Neuronal stem cell (in vitro differentiated cells): ENCODE measurements at places on chromosomes 3 and 15.

- H3K27ac ChIP-seq, result peak overlapping the region; percentile 74
- peaks cover 13% of the 10 kb centered on the region for H3K4me1 ChIP-seq
These were observed 782 bp upstream of the IREB2 start for GRCh38 chr15:78437107-78437761.

GRCh38 chr15:52021128-52021671 lies 2.2 kb downstream of the MAPK6 start:
- no peak overlapping the region for H3K4me3 ChIP-seq
- no peak overlapping the region for H3K27ac ChIP-seq
- peaks cover 11% of the 10 kb centered on the region for H3K36me3 ChIP-seq

DNA sequence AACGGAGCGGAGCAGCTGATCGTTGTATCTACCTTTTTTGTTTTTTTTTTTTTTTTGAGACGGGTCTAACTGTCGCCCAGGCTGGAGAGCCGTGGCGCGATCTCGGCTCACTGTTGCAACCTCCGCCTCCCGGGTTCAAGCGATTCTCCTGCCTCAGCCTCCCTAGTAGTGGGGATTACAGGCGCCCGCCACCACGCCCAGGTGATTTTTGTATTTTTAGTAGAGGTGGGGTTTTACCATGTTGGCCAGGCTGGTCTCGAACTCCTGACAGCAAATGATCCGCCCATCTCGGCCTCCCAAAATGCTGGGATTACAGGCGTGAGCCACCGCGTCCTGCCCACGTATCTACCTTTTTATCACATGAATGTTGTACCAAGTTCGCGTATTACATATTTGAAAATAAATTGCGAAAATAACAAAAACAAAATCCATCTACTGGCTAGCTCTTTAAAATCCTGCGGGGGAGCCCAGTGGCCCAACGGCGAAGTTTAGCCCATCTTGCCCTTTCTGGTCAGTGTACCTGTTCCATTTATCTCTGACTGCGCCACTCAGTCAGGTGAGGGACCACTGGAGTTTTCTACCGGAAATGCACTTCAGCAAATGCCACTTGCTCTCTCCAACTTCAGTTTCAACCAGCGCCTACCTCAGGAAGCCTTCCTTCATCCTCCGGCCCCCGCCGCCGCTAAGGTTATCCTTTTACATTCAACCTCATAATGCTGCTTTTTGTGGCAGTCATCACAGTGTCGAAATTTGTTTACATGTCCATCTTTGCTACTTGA lies 1.2 kb upstream of the EIF3J start:
- peaks cover 4% of the 10 kb centered on the region for H3K4me1 ChIP-seq
- H3K36me3 ChIP-seq, result peaks cover 2% of the 10 kb centered on the region
- no peak for DNase-seq

- no peak for DNase-seq
- peaks cover 3% of the 10 kb centered on the region for H3K36me3 ChIP-seq
- peaks cover 6% of the 10 kb centered on the region for H3K4me1 ChIP-seq
- H3K27me3 ChIP-seq, result no peaks in the 10 kb centered on the region
- no peak overlapping the region for H3K27ac ChIP-seq
These were observed 519.8 kb upstream of the GOLIM4 start for GRCh38 chr3:168615493-168616020.

DNA sequence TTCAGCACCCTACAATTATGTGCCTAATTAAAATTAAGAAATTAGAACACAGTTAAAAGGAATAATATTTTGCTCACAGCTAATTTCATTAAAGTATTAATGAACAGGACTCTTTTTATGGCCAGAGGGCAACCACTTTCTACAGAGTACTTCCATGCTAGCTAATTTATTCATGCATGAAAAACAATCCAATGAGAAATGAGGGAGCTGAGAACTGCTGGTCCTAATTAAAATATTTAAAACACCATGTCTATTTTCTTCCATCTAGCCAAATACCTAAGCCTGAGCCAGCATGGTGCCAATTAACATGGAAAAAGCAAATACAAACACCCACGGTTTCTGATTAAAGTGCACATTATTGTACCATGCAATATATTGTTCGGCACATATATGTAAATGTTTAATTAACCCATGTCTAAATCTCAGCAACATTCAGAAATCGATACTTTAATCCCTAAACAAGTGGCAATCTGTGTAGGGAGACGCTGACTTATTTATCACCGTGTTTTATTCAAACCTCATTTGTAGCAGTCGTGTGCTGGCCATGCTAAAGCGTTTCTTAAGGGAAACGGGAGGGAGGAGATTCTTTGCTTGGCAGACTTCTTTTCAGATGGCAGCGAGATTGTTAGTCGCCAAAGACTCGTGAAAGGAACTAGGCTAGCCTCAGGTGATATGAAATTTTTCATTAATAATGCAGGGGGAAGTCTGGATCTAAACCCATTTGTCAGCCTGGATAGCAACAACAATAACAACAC lies 193.5 kb downstream of the ANXA2 start:
- no peak for DNase-seq
- H3K4me3 ChIP-seq, result no peak overlapping the region
- no peaks in the 10 kb centered on the region for H3K36me3 ChIP-seq

- no peak for DNase-seq
- no peak overlapping the region for H3K27ac ChIP-seq
- no peaks in the 10 kb centered on the region for H3K27me3 ChIP-seq
- H3K36me3 ChIP-seq, result no peaks in the 10 kb centered on the region
These were observed 479.9 kb downstream of the MAGI1 start for GRCh38 chr3:65558826-65559225.

DNA sequence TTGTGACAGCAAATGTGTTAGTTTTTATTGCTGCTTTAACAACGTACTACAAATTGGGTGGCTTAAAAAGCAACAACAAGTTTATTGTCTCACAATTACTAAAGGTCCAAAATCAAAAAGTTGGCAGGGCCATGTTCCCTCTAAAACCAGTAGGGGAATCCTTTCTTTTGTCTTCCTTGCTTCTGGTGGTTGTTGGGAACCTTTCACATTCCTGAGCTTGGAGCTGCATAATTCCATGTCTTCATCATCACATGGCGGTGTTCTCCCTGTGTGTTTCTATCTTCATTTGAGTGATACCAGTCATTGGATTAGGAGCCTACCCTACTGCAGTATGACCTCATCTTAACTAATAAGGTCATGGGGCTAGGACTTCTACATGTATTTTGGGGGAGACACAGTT lies 7.4 kb downstream of the SPRED1 start:
- no peaks in the 10 kb centered on the region for H3K36me3 ChIP-seq
- peaks cover 16% of the 10 kb centered on the region for H3K4me1 ChIP-seq
- H3K4me3 ChIP-seq, result no peak overlapping the region
- H3K27ac ChIP-seq, result no peak overlapping the region

DNA sequence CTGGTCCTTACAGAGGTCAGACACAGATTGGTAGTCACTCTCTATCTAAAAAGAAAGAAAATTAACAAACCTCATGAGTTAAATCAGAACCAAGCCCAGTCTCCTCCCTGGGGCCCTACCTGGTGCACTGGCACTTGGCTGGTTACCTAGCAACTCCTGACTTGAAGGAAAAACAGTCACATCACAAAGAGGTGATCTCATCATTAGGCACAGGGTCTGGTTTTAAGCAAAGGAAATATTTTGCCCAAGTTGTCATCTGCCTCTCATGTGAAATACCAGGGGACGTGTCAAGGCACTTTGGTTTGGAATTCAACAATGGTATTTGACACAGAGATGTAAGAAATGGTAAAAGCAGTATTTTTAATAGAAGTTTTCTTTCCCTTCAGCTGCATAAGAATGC lies 47.7 kb upstream of the FMN1 start:
- no peaks in the 10 kb centered on the region for H3K36me3 ChIP-seq
- no peak overlapping the region for H3K4me3 ChIP-seq
- no peaks in the 10 kb centered on the region for H3K27me3 ChIP-seq
- DNase-seq, result no peak
- no peak overlapping the region for H3K27ac ChIP-seq

DNA sequence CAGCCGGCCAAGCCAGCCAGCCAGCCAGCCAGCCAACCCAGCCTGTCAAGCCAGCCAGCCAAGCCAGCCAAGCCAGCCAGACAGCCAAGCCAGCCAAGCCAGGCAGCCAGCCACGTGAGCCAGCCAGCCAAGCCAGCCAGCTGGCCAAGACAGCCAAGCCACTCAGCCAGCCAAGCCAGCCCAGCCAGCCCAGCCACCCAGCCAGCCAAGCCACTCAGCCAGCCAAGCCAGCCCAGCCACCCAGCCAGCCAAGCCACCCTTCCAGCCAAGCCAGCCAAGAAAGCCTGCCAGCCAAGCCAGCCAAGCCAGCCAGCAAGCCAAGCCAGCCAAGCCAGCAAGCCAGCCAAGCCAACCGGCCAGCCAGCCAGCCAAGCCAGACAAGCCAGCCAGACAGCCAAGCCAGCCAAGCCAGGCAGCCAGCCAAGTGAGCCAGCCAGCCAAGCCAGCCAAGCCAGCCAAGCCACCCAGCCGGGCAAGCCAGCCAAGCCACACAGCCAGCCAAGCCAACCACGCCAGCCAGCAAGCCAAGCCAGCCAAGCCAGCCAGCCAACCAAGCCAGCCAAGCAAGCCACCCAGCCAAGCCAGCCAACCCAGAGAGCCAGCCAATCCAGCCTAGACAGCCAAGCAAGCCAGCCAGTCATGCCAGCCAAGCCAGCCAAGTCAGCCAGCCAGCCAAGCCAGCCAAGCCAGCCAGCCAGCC lies 199.5 kb downstream of the GOLGA6L6 start:
- H3K36me3 ChIP-seq, result no peaks in the 10 kb centered on the region
- no peak overlapping the region for H3K4me3 ChIP-seq
- DNase-seq, result no peak
- H3K4me1 ChIP-seq, result no peaks in the 10 kb centered on the region

- H3K27me3 ChIP-seq, result no peaks in the 10 kb centered on the region
- H3K4me3 ChIP-seq, result no peak overlapping the region
- no peaks in the 10 kb centered on the region for H3K4me1 ChIP-seq
- DNase-seq, result no peak
- no peak overlapping the region for H3K27ac ChIP-seq
- no peaks in the 10 kb centered on the region for H3K36me3 ChIP-seq
These were observed 19.1 kb downstream of the FAM81A start for GRCh38 chr15:59457103-59457502.

- no peak overlapping the region for H3K4me3 ChIP-seq
- H3K4me1 ChIP-seq, result peaks cover 11% of the 10 kb centered on the region
- no peak overlapping the region for H3K27ac ChIP-seq
- H3K36me3 ChIP-seq, result no peaks in the 10 kb centered on the region
- H3K27me3 ChIP-seq, result no peaks in the 10 kb centered on the region
- DNase-seq, result no peak
These were observed 255.2 kb downstream of the NR2F2 start for GRCh38 chr15:96585484-96586386.

DNA sequence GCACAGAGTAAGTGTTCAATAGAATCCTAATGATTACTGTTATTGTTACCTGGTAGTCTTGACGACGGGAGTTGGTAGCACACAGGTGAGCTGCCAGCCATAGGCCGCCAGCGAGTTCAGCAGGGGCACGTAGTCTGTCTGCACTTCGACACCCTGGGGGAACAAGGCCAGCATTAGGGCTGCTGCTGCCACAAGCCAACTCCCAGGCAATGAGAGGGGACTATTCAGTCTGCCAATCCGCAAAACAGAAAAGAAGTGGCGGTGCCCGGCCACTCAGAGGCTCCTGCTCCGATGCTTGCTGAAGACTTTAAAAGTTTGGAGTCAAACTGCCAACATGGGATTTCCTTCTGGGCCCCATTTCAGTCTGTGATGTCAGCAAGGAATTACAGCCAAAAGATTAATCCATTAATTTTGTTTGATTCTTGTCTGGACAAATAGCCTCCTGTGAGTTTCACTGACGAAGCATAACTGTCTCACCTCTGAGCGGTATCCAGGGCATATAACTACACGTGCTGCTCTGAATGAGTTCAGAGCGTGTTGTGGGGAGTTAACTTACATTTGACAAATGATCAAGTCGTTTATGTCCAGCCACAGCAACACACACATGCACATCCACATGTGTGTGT lies 61.8 kb downstream of the OXNAD1 start:
- DNase-seq, result no peak
- H3K27me3 ChIP-seq, result no peaks in the 10 kb centered on the region
- peaks cover 11% of the 10 kb centered on the region for H3K4me1 ChIP-seq
- H3K27ac ChIP-seq, result no peak overlapping the region

DNA sequence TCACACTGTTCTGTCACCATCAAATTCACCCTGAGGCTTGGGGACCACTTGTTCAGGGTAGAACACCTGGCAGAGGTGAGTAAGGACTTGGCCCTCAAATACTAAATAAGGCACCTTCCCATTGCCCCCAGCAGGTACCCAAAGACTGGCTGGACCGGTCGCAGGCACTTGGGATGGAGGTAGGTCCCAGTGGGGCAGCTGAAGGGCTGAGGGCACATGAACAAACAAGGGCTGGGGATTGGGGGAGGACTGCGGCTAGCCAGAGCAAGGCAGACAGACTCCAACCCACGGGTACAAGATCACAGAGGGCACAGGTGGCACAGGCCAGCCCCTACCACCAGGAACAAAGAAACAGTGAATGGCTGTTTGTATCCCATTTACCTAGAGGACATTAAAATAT lies 1.9 kb downstream of the MRPS25 start:
- peaks cover 10% of the 10 kb centered on the region for H3K4me1 ChIP-seq
- no peaks in the 10 kb centered on the region for H3K27me3 ChIP-seq
- H3K4me3 ChIP-seq, result no peak overlapping the region
- H3K36me3 ChIP-seq, result peaks cover 11% of the 10 kb centered on the region

DNA sequence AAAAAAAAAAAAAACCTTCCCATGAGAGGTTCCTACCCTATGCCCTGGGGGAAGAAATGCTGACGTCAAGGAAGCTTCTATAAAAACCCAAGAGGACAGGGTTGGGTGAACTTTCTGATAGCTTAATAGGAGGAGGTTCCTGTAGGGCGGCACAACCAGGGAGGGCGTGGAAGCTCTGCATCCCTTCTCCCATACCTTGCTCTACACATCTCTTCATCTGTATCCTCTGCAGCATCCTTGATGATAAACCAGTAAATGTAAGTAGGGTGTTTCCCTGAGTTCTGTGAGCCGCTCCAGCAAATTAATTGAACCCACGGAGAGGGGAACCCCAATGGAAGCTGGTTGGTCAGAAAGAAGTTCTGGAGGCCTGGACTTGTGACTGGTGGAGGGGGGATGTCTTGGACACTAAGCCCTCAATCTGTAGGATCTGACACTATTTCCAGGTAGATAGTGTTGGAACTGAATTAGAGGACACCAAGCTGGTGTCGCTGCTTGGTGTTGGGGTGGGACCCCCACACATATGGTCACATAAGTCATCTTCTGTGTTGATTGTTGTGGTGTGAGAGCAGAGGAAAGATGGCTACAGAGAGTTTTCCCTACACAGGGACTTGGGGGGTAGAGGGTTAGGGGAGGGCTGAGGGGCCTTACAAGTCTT lies 91.5 kb downstream of the ST6GAL1 start:
- no peaks in the 10 kb centered on the region for H3K27me3 ChIP-seq
- H3K4me3 ChIP-seq, result no peak overlapping the region
- peaks cover 2% of the 10 kb centered on the region for H3K36me3 ChIP-seq
- no peak overlapping the region for H3K27ac ChIP-seq
- H3K4me1 ChIP-seq, result no peaks in the 10 kb centered on the region
- no peak for DNase-seq

DNA sequence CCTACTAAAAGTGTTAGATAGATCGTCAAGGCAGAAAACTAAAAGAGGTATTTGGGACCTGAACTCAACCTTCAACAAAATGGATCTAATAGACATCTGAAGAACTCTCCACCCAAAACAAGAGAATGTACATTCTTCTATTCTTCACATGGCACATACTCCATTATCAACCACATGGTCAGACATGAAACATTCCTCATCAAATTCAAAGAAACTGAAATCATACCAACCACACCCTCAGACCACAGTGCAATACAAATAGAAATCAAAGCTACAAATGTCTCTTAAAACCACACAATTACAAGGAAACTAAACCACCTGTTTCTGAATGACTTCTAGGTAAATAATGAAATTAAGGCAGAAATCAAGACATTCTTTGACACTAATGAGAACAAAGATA lies 984.1 kb upstream of the GBE1 start:
- H3K4me1 ChIP-seq, result no peaks in the 10 kb centered on the region
- no peak overlapping the region for H3K4me3 ChIP-seq
- no peaks in the 10 kb centered on the region for H3K27me3 ChIP-seq
- DNase-seq, result no peak
